ENCODE measurements at places on chromosomes 4 and X.

DNA sequence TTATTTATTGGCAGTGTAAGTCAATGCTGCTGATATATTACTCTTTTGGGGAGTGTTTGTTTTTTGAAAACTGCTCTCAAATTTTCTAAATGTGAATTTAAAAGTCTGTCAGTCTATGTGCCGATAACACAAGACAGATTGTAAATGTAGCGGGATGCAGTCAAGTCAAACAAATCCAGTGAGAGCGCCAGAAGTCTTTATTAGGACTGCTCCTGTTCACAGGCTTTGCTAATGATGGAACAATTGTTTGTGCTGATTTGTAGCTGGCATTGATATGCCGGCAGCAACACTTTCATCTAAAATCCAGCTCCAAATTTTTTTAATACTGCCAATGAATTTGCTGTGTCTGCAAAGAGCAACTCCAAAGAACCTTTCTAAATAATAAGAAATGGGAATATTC, 78.7 kb upstream of the TET2 start:
- DNase-seq: no peak

DNA sequence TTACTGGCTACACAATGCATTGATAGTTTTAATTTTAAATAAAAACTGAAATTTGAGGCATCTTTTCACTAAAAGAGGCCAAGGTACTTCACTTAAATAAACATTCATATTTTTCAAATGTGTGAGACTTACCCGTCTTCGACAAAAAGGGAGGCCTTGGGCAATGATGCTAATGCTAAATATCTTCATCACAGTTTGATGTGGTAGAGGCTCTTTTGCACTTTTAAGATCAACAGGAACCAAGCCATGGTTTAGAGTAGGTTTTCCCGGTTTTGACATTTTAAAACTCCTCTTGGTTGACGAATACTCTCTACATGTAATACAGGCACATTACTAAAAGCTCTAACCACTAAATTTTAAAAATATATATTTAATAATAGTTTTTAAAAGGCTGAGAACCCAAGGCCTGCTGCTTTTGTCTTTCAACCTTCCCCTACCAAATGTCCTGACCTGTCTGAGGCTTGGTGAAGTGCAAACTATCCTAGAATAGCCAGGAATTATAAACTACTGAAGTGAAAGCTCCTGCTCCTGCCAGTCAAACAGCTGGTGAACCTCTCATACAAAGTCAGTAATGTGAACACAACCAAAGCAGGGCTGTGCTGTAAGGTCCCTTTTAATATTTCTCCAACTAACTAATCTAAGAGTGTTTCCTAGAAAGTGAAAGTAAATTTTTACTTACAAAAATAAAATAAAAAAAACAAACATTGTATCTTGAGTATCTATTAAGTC, 153.7 kb downstream of the FBXW7 start:
- no peak for DNase-seq

DNA sequence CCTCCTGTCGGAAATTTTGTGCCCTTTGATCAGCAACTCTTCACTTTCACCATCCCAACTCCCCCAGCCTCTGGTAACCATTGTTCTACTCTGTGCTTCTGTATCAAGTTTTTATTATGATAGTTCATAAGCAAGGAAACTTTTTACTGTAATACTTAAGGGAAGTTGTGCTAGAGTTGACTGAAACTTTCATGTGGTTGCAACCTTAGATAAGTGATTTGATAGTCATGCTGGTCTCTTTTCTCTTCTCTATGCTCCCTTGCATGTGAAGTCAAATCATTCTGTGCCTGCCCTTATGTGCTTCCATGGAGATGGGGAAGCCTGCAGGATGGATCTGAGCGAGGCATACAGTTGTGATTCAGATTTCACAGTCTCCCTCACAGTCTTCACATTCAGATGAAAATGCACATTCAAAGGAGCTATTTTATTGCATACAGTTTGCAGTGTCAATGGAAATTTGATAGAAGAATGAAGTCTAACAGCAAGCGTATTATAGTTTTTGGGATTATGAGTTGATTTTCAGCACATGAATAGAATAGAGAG, 1428.3 kb upstream of the TENM3 start:
- DNase-seq: no peak

DNA sequence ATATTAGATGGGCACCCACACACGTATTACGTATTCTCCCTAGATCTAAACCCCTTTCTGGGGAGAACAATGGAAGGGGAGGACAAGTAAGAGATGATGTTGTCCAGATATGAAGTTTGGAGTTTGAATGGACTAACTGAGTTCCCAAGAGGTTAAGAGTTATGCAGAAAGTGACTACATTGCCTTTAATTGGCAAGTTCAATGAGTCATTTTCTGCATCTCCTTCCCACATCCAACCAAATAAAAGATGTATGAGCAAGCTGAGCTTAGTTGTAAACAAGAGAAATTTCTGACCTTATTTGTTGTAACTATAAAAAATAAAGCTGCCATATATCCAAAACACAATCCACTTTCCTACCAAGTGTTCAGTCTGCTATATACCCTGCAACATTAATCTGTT, 50.5 kb downstream of the TIGD2 start:
- no peak for DNase-seq

GRCh38 chrX:20265221-20265725, 1.4 kb downstream of the RPS6KA3 start:
- peak; percentile 62 for DNase-seq

GRCh38 chrX:154730253-154730891, 20.5 kb downstream of the GAB3 start:
- DNase-seq: no peak

- no peak for DNase-seq
Observed at GRCh38 chr4:188092824-188093223, 16.6 kb downstream of the TRIML2 start.

- no peak for DNase-seq
Observed at GRCh38 chr4:143391895-143392294, 55.2 kb downstream of the GAB1 start.

DNA sequence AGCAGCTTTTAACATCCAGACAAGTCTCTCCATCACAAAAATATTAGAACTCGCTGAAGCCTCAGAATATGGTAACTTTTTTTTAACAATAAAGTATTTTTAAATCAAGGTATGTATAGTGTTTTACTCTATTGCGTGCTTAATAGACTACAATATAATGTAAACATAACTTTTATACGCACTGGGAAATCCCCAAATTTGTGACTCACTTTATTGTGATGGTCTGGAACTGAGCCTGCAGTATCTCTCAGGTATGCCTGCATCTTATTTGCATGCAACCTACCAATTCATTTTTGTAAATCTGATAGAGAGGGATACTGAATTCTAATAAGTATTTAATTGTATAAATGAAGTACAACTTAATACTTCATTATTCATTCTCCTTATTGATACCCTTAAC, 823.5 kb downstream of the ADGRL3 start:
- no peak for DNase-seq

DNA sequence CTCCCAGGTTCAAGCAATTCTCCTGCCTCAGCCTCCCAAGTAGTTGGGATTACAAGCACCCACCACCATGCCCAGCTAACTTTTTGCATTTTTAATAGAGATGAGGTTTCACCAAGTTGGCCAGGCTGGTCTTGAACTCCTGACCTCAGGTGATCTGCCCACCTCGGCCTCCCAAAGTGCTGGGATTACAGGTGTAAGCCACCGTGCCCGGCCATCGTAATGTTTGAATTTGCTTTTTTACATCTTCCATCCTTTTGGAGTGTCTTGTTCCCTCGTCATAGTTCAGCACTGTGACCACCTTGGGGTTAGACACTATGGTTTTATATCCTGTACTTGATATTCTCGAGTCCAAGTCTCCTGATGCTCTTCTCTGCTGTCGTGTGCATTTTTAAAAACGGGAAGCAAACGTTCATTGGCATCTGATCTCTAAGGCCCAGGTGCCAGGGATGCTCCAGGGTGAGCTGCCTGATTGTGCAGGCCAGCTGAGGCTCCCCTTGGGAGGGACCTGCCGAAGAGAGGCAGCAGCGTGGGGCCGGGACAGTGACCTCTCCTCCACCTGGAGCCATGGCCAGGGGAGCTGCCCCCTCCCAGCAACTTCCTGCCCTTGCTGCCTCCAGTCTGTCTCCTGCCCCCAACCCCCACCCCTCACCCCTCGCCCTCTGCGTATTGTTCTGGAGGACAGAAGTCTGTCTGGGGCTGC, 16.7 kb downstream of the DGKQ start:
- DNase-seq: no peak

DNA sequence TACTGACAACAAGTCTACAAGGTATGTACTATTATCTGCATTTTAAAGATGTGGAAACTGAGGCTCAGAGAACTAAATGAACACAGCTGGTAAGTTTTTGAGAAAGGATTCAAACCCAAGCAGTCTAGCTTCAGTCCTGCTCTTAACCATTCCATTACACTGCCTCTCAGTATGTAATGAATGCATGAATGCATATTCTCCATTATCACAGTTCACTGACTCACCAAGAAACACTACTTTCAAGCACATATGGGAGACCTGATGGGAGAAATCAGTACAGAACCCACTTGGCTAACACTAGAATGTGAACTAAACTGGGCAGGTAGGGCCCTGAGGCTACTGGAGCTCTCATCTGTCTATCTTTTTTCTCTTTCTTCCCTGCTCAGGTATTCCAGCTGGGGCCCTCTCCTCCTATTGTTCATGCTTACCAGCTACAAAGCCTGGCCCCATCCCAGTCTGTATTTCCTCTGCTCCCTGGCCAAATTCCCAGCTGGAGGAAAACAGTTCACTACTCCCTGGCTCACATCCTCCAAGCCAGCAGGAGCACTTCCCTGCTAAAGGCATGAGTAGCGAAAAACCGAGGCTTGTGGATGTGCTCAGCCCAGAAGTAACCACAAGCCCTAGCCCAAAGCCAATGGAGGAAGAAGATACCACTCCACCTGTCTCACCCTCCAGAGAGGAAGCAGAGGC, 178.2 kb upstream of the ARHGEF9 start:
- no peak for DNase-seq

GRCh38 chr4:81237791-81238190, 22.8 kb upstream of the PRKG2 start:
- DNase-seq: no peak

GRCh38 chrX:153902385-153902784, 2.1 kb upstream of the AVPR2 start:
- DNase-seq: no peak

DNA sequence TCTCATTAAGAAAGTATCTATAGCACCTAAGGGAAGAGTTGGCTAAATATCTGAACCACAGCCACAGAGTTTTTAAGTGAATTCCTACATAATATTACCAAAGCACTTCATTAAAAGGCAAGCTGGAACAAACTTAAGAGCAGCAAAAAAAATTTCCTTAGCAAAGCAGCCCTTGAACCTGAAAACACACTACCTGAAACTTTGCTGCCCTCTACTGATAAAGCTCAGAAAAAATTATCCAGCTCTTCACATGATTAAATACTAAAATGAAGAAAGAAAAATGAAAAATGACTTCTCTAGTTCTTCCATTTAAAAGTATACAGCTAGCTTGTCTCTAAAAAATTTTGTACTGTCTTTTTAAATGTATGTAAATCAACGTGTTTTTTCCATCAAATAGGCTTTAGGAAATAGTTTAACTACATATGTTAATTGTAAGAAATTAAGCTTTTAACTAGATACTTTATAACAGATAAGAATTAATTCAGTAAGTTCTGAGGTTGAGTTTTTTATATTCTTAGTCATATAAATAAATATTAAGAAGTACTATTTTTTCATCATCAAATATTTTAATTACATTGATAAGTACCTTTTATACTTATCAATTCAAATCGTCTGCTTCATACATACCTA, 156.1 kb downstream of the STPG2 start:
- no peak for DNase-seq

GRCh38 chr4:150217808-150218207, 139.6 kb downstream of the DCLK2 start:
- DNase-seq: no peak

GRCh38 chrX:72002875-72003274, 92.2 kb downstream of the NHSL2 start:
- DNase-seq: no peak

- DNase-seq: no peak
Observed at GRCh38 chr4:104470770-104471169, 23.9 kb downstream of the CXXC4 start.

DNA sequence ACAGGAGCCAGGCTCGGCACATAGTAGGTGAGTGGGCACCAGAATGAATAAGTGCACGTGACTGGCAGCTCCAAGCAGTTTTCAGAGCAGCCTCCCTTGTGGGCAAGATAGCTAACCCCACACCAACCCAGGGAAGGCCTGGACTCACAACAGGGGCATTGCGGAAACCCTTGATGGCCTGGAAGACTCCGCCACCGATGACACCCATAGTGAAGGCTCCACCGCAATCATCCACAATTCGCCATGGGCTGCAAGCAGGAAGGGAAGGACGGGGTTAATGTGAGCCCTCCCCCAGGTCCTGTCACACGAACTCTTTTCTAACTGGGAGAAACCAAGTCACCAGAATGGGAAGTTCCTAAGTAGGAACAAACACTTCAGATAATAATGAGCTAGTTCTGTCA, 957 bp downstream of the TIMM17B start:
- DNase-seq: no peak

DNA sequence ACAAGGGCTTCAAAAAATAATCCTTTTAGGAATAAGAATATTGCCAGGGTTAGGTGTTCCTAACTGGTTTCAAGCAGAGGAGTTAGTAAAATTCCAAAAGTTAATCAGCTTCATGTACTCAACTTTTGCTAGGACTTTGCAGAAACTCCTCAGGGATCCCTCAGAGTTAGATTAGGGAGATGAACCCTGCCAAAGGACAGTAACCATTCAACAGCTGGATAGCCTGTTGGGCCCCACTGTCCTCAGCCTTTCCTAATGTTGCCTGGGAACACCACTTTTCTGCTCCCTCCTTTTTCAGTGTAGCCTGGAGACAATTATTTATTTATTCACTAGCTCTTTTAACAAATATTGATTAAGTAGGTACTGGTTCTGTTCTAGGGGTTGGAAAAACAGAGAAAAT, 53.8 kb downstream of the NFKB1 start:
- no peak for DNase-seq

DNA sequence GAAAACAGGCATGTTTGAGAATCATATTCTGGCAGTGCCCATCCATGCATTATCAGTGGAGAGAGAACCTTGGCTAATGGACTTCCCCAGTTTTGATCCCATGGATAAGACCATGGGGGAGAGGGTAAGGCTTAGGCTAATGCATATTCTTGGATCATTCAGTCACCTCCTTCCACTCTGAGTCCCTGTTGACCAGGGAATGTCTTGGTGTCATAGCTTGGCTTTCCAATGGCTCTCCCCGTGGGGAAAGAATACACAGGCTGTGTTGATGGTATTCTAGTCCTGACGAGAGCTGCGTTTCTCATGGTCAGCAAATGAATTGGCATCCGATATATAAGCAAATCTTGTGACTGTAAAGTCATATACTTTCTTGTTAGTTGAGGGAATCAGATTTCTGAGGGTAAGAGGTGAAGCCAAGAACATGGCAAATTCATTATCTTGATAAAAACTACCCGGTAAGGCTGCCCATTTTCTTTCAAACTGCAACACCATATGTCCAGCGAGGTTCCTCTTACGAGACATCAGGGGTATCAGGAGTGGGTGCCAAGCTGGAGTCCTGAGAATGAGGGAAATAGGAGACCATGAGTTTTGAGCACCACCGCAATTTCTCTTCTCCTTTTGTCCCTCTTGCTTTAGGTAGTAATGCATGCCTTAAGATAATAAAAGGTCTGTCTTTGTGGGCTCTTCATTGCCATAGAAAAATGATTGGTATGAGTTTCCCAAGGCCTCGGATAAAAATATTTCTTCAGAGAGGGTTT, 18.0 kb downstream of the RHOH start:
- DNase-seq: no peak

- no peak for DNase-seq
Observed at GRCh38 chrX:68757731-68758130, 71.1 kb upstream of the EFNB1 start.

All from activated T-helper 9 cell treated with anti-CD3 and anti-CD28 coated beads, Interleukin-2, amount 50 U/mL, for 16 hours (primary cell).